ENCODE measurements at places on chromosomes 13 and 19. TPM values are rescaled to one million over a fixed set of nuclear protein-coding genes. Genes with fewer than 3 reads are reported as not detected.
A peak's percentile ranks its signal among the peaks of the same experiment; 100 is the strongest.

DNA sequence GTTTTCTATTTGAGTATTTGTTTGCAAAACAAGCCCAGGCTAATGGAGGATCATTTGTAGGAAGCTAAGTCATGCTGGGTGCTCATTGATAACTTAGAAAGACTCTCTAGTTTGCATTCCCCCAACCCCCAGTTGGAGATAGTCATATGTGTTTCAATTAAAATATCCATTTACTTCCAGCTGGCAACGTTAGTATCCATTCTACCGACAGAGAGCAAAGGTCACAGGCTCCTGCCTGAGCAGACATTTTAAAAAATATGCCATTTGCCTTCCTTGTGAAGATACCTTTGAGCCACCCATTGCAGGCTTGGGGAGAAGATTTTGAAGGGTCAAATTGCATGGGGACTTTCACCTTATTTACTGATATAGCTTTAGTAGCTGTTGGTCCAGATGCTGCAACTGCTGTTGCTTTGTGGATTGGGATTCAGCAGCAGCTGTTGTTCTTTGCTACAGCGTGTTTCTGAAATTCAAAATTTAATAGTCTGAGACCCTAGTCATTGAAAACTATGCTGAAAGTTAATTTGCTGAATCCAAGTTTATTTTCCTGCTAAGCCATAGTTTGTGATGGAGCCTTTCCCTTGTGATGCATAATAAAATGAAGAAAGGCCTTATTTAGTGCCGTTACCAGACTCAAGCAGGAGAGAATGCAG, 335.1 kb downstream of the GPC6 start:
- H3K27ac ChIP-seq, result no peak overlapping the region
- no peak overlapping the region for H3K4me3 ChIP-seq
- no peaks in the 10 kb centered on the region for H3K27me3 ChIP-seq
- H3K36me3 ChIP-seq, result no peaks in the 10 kb centered on the region

GRCh38 chr19:47660435-47660832, 51.5 kb downstream of the BICRA start:
- peaks cover 35% of the 10 kb centered on the region for H3K4me1 ChIP-seq
- no peaks in the 10 kb centered on the region for H3K36me3 ChIP-seq
- peak overlapping the region; percentile 84 for H3K27ac ChIP-seq

- DNase-seq, result no peak
- no peaks in the 10 kb centered on the region for H3K36me3 ChIP-seq
- H3K4me1 ChIP-seq, result peaks cover 16% of the 10 kb centered on the region
- H3K27me3 ChIP-seq, result no peaks in the 10 kb centered on the region
- no peak overlapping the region for H3K4me3 ChIP-seq
- H3K27ac ChIP-seq, result no peak overlapping the region
Observed at GRCh38 chr13:73204952-73205351, 146.1 kb downstream of the KLF5 start.

DNA sequence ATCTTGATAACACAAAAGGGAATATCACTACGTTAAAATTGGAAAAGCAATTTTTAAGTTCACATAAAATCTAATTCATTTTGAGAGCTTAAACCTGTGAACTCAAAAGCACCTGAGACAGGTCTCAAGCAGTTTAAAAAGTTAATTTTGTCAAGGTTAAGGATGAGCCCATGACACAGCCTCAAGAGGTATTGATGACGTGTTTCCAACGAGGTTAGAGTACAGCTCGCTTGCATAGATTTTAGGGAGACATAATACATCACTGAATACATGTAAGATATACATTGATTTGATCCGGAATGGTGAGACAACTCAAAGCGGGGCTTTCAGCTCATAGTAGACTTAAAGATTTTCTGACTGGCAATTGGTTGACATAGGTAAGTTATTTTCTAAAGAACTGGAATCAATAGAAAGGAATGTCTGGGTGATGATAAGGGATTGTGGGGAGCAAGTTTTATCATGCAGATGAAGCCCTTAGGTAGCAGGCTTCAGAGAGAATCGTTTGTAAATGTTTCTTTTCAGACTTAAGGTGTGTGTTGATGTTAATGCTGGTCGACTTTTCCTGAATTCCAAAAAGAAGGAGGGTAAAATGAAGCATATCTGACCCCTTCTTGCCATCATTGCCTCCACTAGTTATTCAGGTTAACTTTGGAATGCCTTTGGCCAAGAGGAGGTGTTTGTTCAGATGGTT, 2890.6 kb downstream of the PCDH9 start:
- no peak for DNase-seq
- H3K27ac ChIP-seq, result no peak overlapping the region
- no peaks in the 10 kb centered on the region for H3K4me1 ChIP-seq
- no peaks in the 10 kb centered on the region for H3K27me3 ChIP-seq

- H3K36me3 ChIP-seq, result no peaks in the 10 kb centered on the region
- peak; percentile 55 for DNase-seq
- peak overlapping the region; percentile 9 for H3K4me3 ChIP-seq
- peaks cover 29% of the 10 kb centered on the region for H3K4me1 ChIP-seq
- no peak overlapping the region for H3K27ac ChIP-seq
Observed at GRCh38 chr13:109790942-109791605, 4.7 kb upstream of the IRS2 start.

DNA sequence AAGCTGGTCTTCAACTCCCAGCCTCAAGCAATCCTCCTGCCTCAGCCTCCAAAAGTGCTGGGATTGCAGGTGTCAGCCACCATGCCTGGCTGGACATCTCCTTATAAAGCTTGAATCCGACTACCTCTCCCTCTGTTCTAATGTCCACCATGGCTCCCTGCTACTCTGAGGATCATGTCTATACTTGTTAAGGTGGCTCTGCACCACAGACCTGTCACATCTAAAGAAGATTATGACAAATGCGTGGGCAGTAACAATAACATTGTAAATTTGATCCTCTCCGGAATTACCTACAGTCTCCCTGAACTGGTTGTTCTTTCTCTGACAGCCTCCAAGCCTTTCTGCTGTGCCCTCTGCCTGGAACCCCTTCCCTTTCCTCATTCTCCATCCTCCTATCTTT, 1.8 kb downstream of the NXNL1 start:
- H3K36me3 ChIP-seq, result no peaks in the 10 kb centered on the region
- H3K27me3 ChIP-seq, result no peaks in the 10 kb centered on the region
- no peak overlapping the region for H3K4me3 ChIP-seq
- DNase-seq, result peak; percentile 37
- H3K27ac ChIP-seq, result no peak overlapping the region

GRCh38 chr19:41303954-41304353, 6.0 kb upstream of the CCDC97 start:
- H3K4me1 ChIP-seq, result peaks cover 10% of the 10 kb centered on the region
- DNase-seq, result no peak
- no peak overlapping the region for H3K4me3 ChIP-seq

DNA sequence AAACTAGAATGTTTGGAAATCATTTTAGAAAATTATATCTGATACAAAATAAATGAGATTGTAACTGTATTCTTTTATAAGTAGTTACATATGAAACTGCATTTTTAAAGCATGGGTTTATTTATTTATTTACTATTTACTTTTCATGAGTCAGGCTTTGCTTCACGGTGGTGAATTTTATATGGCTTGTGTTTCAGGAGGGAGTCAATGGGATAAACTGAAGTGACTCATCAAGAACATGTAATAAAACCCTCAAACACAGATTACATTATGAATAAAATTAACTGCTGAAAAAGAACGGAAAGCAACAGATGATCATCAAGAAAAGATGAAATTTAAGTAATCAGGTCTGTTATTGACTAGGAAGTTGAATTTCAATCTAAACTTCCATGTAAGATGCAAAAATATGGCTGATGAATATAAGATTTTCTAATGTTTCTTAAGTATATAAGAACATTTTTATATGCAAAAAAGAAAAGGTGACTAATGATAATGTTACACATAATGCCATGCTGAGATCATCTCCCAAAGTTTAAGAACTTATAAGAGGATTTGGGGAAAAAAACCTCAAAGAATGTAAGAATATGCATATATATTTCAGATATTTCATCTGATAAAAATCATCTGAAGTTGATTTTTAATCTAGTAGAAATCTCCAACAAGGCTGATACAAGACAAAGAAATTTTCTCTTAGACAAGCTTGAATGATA, 383.6 kb downstream of the SLITRK1 start:
- H3K27ac ChIP-seq, result no peak overlapping the region
- H3K27me3 ChIP-seq, result no peaks in the 10 kb centered on the region
- H3K4me3 ChIP-seq, result no peak overlapping the region
- H3K4me1 ChIP-seq, result peaks cover 18% of the 10 kb centered on the region
- peak; percentile 70 for DNase-seq

DNA sequence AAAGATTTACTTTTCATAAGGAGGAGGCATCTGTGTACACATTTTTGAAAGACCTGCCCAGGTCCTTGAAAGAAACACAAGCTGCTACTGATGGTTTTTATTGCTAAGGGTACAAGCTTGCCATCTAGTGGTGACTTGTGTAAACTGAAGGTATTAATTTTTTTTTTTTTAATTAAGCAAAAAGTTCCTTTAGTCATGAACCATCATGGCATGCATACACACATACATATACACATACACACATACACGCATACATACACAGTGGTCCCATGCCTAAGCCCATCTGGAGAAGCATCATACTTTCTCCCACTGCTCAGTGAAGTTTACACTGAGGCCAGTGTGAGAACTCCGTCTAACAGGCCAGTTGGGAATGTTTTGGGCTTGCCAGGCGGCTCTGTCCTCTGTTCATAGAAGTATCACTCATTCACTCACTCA, 312.5 kb downstream of the DCLK1 start:
- H3K36me3 ChIP-seq, result no peaks in the 10 kb centered on the region
- no peak overlapping the region for H3K27ac ChIP-seq
- no peaks in the 10 kb centered on the region for H3K27me3 ChIP-seq

DNA sequence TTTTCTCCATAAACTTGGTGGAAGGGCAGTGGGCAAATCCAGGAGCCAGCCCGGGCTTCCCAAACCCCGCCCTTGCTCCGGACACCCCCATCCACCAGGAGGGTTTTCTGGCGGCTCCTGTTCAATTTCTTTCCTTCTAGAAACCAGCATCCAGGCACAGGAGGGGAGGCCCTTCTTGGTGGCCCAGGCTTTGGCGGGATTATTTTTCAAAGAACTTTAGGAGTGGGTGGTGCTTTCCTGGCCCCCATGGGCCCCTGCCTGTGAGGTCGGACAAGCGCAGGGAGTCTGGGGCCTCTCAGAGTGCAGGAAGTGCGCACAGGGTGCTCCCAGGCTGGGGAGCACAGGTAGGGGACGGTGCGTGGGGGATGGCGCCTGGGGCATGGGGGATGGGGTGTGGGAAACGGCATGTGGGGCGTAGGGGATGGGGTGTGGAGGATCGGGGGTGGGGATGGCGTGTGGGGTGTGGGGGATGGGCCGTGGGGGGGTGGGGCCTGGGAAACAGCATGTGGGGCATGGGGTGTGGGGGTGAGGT, 396 bp downstream of the F7 start:
- H3K4me1 ChIP-seq, result no peaks in the 10 kb centered on the region
- no peak overlapping the region for H3K27ac ChIP-seq
- H3K27me3 ChIP-seq, result no peaks in the 10 kb centered on the region
- no peak for DNase-seq

DNA sequence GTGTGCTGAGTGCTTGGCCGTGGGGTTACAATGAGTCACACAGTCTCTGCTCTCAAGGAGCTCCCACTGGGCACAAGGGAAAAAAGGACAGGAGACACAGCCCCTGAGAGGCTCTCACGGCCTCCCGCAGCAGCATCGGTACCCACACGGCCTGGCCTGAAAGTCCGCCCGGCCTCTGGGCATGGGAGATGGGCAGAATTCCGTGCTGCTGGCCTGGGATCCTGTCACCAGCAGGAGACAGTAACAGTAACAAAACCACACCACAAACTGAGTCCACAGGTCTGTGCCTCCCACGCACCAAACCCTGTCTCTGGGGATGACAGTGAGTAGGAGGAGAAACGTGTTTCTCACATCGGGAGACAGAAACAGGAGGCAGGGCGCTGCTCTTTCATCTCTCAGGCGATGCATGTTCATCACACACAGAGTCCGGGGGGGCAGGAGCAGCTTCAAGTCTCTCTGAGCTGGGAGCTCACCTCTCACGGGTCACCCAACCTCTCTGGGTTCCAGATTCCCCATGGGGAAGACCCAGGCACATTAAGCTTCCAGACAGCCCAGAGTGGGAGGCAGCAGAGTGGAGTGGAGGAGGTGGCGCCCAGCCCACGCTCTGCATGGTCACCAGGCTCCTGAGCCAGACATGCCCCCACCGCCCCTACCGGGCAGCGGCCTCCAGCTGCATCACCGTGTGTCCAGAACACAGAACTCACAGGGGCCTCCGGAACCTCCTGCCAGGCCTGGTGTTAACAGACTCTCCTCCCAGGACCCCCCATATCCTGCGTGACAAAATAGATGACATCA, 124.7 kb upstream of the VSTM2B start:
- DNase-seq, result no peak
- no peak overlapping the region for H3K4me3 ChIP-seq
- H3K27me3 ChIP-seq, result no peaks in the 10 kb centered on the region
- H3K36me3 ChIP-seq, result peaks cover 4% of the 10 kb centered on the region
- H3K27ac ChIP-seq, result no peak overlapping the region
- no peaks in the 10 kb centered on the region for H3K4me1 ChIP-seq

GRCh38 chr19:50801107-50801506, 10.9 kb downstream of the ACP4 start:
- H3K27ac ChIP-seq, result no peak overlapping the region
- H3K36me3 ChIP-seq, result peaks cover 90% of the 10 kb centered on the region
- no peaks in the 10 kb centered on the region for H3K27me3 ChIP-seq
- DNase-seq, result no peak
- no peak overlapping the region for H3K4me3 ChIP-seq

- no peak overlapping the region for H3K4me3 ChIP-seq
- no peaks in the 10 kb centered on the region for H3K4me1 ChIP-seq
- no peak for DNase-seq
- H3K27ac ChIP-seq, result no peak overlapping the region
- H3K36me3 ChIP-seq, result no peaks in the 10 kb centered on the region
Observed at GRCh38 chr13:31997641-31998040, 33.9 kb upstream of the FRY start.

DNA sequence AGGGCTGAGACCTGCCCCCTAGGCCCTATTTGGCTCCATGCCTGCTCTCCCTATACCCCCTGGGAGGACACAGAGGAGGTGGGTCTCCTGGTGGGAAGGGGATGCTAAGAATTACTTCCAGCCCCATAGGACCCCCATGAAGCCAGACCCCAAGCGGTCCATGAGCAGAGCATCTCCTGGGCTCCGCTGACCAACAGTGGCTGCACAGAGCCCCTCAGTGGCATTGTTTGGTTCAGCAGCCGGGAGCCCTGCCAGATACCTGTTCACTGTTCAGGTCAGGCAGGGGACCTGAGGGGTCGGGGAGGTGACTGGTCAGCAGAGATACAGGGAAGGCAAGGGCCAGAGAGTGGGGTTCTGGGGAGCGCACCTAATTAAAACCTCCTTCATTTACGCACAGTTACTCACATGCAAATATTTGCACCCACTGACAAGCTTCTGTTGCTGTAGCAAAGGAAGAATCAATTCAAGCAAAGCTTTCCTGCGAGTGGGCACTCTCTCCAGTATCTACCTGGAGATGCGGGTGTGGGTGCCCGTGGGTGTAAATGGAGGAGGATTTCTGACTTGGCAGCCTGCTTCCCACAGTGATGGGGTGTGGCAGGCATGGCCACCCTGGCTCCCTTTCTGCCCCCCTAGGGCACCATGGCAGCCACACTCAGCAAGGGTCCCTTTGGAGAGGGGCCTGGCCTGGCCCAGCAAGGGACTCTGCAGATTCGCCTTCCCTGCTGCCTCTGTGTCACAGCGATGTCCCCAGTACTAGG, 83.5 kb downstream of the CHST8 start:
- H3K27ac ChIP-seq, result no peak overlapping the region
- no peaks in the 10 kb centered on the region for H3K27me3 ChIP-seq
- H3K4me3 ChIP-seq, result no peak overlapping the region
- no peaks in the 10 kb centered on the region for H3K4me1 ChIP-seq

GRCh38 chr13:24854311-24854710, 90.3 kb downstream of the RNF17 start:
- DNase-seq, result peak; percentile 75
- H3K27ac ChIP-seq, result peak overlapping the region; percentile 19
- H3K4me3 ChIP-seq, result no peak overlapping the region

Gene POU2F2
- 0.70 TPM for total RNA-seq

Gene PGLYRP2
- total RNA-seq, result not detected

Gene COQ8B
- 46.7 TPM for total RNA-seq

Gene OR7C1
- not detected for total RNA-seq

Gene SLC25A41
- total RNA-seq, result not detected
